Dermis microvascular lymphatic vessel endothelial cell (primary cell): ENCODE measurements at places on chromosomes 5 and 9.

GRCh38 chr9:129493002-129493705 lies 127.7 kb downstream of the C9orf50 start:
- DNase-seq = no peak

- peak; percentile 53 for DNase-seq
Measured at GRCh38 chr5:56908942-56909293, 478 bp upstream of the SETD9 start.

GRCh38 chr5:71873191-71873591 lies 154.1 kb downstream of the CARTPT start:
- no peak for DNase-seq

GRCh38 chr5:159032656-159033350 lies 66.9 kb downstream of the EBF1 start:
- no peak for DNase-seq

- no peak for DNase-seq
Measured at GRCh38 chr9:99749641-99750040, 72.0 kb upstream of the NR4A3 start.

DNA sequence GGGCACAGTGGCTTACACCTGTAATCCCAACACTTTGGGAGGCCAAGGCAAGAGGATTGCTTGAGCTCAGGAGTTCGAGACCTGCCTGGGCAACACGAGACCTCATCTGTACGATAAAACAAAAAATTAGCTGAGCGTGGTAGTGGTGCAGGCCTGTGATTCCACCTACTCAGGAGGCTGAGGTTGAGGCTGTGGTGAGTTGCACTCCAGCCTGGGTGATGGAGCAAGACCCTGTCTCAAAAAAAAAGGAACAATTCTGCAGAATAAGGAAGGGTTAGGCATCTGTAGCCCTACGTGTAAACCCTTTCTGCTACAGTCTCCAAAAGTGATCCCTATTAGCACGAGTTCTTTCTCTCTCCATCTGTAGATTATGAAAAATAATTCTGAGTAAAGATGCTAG lies 19.9 kb downstream of the CDC26 start:
- no peak for DNase-seq

DNA sequence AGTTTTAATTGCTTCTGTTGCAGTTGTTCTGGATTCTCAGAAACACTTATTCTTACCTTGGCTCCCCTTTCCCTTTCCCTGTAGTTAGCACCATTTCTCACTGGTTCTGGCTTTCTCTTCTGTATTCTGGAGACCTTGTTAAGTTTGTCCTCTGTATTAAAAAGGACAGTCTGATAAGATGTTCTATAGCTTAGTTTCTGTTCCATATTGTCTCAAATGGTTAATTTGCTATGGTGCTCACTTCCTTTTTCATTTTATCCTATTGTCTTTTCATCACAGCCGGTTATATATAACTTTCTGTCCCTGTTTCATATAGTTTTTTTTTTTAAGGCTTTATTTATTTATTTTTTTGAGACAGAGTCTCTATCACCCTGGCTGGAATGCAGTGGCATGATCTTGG lies 41.4 kb upstream of the KIAA1958 start:
- no peak for DNase-seq

DNA sequence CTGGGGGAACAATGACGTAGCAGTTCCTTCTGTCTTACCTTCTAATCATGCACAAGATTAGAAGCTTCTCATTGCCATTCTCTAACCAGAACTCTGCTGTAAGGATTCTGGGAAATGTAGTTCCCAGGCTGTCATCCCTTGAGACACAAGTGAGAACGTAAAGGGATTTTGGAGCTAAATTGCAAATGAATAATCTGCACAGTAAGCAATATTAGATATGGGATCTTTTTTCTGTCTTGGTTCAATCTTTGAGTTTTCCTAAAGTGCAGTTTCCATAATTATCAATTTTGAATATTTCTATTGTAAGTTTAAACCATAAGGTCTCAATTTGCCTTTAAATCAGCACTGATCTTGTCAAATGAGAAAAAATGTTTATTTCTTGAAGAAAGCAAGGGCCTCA lies 189.7 kb upstream of the PLPPR1 start:
- DNase-seq = no peak

DNA sequence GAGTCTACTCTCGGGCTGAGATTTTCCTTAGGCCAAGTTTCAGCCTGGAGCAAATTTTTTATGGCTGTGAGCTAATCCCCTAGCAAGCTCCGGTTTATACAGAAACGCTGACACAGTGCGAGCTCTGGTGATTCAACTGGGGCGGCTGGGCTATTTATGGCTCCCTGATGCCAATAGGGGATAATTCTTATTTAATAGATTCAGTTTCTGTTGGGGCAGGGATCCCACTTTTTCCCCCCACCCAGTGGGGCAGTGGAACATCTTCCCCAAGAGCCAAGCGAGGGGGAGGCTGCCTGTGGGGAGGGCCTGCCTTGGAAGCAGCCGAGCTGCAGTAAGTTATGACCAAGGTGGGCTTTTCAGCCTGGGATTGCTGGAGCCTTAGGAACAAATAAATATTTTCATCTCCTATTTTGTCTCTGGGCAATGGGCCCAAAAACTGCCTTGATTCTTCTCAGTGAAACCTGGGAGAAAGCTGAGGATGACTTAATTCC lies 129.1 kb downstream of the MACROH2A1 start:
- no peak for DNase-seq

DNA sequence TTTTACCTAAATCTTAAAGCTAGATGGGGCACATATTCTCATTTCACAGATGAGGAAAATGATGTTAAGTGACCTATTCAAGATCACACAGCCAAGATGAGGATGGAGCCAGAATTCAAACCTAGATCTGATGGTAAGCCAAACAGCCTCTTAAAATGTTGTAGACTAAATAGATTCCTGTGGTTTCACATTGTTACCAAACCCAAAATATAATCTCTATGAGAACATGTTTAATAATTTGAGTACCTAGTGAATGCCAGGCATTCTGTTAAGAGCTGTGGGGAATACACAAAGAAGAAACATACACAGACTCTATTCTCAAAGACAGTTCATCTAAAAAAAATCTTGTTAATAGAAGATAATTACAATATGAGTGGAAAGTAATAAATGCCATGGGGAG lies 25.2 kb downstream of the HOMER1 start:
- DNase-seq = no peak

- peak; percentile 28 for DNase-seq
Measured at GRCh38 chr5:34582371-34582770, 73.8 kb upstream of the RAI14 start.

DNA sequence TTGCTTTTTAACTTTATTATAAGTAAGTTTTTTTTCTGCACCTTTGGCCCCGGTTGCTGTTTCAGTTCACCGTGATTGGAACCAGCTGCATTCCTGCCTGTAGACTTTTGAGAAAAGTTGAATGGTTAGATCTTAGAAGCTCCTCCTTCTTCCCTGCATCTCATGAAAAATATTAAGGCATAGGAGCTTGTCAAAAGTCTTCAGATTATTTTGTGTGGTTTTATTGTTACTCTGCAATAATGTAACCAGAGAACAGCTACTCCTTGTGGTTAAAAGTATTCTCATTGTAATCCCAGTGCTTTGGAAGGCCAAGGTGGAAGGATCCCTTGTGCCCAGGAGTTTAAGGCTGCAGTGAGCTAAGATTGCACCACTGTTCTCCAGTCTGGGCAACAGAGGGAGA lies 3.3 kb upstream of the SLC2A8 start:
- no peak for DNase-seq

DNA sequence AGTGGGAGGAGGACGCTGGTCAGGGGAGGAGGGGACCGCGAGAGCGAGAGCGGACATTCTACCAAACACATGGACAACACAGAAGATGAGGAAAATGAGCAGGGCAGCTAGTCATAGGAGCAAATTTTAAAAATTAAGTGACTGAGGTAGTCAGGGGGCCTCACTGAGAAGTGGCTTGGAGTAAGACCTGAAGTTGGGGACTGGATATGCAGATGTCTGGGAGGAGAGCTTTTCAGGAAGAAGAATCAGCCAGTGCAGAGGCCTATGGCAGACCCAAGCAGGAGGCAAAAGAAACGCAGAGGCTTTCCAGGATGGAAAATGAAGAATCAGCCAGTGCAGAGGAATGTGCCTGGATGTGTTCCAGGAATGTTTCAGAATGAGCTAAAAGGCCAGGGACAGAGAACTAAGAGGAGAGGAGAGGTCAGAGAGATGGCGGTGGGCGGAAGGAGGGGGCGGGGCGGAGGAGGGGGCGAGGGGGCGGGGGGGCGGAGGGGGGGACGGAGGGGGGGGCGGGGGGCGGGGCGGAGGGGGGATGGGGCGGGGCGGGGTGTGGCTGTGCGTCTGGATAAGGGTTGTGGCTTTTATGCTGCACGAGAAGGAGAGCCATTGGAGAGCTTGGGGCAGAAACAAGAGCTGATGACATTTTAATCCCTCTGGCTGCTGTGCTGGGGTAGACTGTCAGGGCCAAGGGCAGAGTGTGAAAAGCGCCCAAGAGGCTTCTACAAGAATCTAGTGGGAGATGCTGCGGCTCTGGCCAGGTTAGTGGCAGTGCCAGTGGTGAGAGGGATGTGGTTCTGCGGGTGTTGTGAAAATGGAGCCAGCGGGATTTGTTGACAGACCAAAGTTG lies 129.6 kb downstream of the KCNIP1 start:
- peak; percentile 85 for DNase-seq

- peak; percentile 12 for DNase-seq
Measured at GRCh38 chr9:26975728-26976707, 19.8 kb downstream of the IFT74 start.

DNA sequence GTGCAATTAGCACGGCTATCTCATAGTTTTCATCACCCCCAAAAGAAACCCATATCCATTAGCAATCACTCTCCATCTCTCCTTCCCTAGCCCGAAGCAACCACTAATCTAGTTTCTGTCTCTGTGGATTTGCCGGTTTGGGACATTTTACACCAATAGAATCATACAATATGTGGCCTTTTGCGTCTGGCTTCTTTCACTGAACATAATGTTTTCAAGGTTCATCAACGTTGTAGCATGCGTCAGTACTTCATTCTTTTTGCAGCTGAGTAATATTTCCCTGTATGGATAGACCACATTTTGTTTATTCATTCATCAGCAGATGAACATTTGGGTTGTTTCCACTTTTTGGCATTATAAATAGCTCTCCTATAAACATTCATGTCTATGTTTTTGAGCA lies 75.4 kb upstream of the TBC1D2 start:
- peak; percentile 56 for DNase-seq

GRCh38 chr5:116395631-116396203 lies 178.9 kb downstream of the SEMA6A start:
- DNase-seq = no peak

GRCh38 chr9:5354184-5354583 lies 14.5 kb upstream of the RLN1 start:
- no peak for DNase-seq

DNA sequence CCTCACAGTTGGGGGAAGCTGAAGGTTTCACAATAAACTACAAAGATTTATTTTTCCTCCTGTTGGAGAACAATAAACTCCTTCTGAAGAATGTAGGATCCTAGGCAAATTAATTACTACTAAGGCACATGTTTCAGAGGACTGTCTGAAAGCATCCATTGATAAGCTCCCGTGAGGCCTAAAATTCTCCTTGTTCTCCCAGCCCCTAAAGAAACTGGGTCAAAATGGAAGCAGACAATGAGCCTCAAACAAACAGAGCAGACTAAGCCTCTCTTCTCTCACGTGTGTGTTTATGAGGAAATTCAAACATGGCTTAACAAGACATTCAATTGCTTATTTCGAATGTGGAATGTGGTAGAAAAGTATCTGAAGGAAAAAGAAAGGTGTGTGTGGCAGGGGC lies 249.0 kb downstream of the GLIS3 start:
- no peak for DNase-seq

DNA sequence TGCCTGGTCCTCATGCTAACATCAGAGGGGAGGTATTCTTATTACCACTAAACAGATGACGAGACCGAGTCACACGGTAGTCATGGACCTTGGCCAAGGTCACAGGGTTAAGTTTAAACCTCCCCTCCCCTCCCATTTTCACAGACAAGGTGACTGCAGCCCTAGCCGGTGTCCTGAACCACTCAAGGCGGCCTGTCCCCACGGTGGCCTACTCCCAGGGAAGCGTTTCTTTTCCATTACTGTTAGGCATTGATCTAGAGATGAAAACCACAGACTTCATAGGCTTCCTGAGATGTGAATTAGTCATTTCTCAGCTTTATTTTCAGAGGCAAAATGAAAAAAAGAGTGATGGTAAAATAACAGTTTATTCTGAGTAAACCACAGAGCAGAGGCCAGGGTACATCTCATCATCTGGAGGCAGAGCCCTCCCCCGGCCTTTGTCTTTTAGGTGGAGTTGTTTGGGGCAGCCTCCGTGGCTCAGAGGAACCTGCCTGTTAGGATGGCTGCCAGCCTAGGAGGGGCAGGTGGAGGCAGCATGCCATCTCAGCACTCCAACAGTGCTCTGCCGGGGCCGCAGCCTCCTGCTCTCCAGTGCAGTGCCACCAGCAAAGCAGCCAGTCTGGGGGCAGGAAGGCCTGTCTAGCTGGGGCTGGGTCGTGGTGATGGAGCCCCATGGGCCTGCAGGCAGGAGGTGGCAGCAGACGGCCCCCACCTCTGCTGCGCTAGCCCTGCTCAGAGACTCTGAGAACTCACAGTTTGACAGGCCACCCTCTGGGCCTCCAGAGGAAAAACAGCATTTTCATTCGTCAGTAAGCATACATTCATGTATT lies 71.2 kb downstream of the RAPGEF1 start:
- peak; percentile 85 for DNase-seq

GRCh38 chr5:124557761-124558160 lies 188.7 kb downstream of the ZNF608 start:
- DNase-seq = no peak

DNA sequence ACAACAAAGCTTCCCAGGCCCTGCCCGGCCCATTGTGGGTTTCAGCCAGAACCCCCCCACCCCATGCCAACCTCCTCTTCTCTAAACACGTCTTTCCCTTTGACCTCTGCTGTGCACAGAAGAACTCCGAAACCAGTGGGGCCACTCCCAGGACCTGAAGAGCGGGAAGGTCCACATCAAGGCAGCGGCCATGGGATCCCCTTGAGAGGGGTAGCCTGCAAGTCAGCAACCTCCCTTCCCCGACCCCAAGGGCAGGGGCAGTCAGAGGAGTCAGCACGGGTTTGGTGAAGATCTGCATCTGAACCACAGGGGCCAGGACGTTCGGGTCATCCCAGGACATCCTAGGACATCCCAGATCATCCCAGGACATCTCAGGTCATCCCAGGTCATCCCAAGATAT lies 379.9 kb upstream of the IRX4 start:
- no peak for DNase-seq

DNA sequence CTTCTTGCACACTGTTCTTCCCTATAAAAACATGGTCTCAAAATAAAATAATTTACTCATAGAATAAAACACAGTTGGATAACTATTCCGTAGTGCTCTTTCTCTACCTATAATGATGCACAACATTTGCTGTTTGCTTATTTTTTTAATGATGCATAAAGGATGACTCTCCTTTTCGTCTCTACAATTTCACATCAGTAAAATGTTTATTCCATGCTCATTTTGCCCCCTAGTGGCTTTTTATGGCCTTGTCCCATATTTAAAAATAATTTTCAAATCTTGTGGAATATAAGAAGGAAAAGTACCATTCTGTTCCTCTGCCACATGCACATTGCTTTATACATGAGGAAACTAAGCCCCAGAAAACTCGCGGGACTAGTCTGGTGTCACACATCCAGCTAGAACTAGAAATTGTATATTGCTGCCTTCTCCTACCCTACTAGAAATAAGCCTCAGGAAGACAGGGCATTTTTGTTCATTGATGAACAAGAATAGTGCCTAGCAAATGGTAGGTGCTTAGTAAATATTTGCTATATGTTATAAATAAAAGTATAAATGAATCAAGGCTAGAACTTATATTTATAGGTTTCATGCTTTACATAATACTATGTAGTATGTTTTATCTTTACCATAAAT lies 12.7 kb downstream of the KCTD16 start:
- peak; percentile 58 for DNase-seq
